ENCODE measurements at places on chromosomes 5 and 9.

- DNase-seq = no peak
Measured at GRCh38 chr9:98929895-98930341, 13.8 kb upstream of the COL15A1 start.

GRCh38 chr5:44935871-44936270 is 127.1 kb downstream of the MRPS30 start:
- no peak for DNase-seq

- no peak for DNase-seq
Measured at GRCh38 chr5:77847814-77848290, 71.7 kb upstream of the TBCA start.

- DNase-seq = no peak
Measured at GRCh38 chr9:126338945-126339344, 12.3 kb downstream of the MVB12B start.

DNA sequence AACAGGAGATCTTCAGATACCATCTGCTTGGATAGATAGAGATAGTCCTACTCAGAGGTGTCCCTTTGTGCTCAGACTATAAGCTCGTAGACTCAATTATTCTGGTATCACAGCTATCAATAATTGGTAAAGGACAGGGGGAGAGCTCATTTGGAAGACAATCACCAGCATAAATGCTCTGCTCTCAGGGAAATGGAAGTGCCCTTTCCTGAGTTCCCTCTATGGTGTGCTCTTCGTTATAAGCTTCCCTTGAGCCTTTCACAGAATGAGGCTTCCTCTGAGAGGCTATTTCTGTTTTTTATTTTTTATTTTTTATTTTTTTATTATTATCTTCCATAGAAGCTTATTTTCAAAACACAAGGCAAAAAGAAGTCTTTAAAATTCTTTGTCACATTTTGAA is 1155.7 kb upstream of the DMAC1 start:
- no peak for DNase-seq

GRCh38 chr5:170219615-170220014 is 13.2 kb upstream of the C5orf58 start:
- DNase-seq = no peak

- peak; percentile 50 for DNase-seq
Measured at GRCh38 chr9:36074870-36075532, 38.3 kb downstream of the RECK start.

DNA sequence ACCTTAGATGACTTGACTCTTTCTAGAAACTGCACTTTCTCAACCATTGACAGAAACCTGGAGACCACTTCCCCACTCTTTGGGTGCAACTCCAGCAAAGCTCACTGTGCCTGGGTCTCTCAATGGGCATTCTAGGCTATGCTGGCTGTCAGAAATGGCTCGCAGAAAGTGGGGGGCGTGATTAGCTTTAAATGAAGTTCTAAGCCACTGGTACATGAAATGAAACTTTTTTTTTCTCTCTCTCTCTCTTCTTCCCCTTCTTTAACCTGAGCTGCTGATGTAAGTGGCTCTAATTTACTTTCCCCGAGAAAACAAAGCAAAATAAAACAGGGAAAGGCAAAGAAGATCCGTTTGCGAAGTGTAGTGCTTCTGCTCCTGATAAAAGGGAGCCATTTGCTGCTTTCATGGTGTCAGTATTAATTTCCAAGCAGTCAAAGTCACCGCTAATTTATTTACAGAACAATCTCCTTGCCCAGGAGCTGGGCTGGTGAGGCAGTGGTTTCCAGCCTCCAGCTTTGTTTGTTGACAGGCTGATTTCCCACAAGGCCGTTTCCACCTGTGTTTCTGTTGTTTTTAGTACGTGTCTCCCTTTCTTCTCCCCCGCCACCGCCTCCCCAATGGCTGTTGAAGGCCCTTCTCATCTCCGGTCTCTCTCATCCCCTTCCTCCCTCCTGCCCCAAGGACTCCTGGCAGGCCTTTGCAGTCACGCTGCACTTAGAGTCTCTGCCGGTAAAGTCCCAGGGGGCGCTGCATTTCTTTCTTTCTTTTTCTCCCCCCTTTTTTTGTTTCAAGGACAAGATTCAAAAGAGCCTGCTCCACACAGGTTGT is 422.9 kb downstream of the EBF1 start:
- DNase-seq = no peak

- no peak for DNase-seq
Measured at GRCh38 chr9:111250875-111251842, 78.9 kb downstream of the OR2K2 start.

DNA sequence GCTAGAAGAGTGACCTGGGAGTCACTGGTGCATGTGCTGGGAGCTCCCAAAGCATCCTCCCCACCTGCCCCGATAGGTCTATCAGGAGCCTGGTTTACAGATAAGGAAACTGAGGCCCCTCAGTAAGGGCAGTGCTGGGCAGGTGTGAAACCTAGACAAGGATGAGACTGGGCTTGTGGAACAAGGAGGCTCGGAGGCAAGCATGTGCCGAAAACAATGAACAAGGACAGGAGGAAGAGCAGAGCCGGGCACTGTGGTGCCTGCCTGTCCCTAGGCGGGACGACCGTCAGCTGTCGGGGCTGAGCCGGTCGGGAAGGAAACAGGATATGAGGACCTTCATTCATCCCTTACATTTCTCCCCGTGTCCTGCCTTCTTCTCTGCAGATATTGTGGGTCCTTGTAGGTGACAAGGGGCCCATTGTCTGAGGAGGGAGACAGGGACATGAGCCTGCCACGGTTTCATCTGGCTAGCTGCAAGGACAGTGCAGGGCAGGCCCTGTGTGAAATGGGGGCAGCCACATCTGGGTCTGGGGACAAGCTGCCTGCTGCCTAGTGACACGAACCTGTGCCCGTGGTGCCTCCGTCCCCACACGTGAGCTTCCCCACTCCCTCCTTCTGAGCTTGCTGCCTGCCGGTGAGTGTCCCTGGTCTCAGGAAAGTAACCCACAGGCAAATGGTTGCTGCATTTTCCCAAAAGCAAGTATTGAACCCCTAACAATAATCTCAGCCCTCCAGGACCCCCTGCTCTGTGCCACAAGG is 18.6 kb downstream of the FGD3 start:
- no peak for DNase-seq
